ENCODE measurements at places on chromosomes 4 and X. TPM values are rescaled to one million over a fixed set of nuclear protein-coding genes. Genes with fewer than 3 reads are reported as not detected.

DNA sequence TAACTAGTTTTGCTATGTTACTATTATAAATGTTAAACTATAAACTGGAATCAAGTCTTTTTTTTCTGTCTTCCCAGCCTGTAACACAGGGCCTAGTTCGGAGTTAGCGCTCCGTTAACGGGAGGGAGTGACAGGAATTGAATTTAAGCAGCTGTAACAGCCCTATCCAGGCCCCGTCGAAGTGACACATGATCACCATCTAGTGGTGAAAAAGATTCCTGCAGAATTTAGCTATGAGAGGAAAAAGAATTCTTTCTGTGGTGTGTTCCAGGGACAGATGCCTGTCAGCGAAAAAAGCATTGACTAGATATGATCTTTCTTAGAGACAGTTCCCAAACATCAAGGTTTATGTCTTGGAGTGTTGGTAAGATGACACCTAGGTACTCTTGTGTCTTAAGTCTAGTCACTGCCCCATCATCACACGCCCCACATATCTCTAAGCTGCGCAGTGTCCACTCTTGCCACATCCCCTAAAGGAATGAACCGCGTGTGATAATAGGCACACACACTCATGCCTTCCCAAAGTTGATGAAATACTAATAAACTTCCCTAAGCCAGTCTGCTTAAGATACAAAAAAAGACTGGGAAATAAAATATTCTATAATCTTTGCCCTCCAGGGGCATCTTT lies 2.1 kb downstream of the GAB3 start:
- DNase-seq = no peak

DNA sequence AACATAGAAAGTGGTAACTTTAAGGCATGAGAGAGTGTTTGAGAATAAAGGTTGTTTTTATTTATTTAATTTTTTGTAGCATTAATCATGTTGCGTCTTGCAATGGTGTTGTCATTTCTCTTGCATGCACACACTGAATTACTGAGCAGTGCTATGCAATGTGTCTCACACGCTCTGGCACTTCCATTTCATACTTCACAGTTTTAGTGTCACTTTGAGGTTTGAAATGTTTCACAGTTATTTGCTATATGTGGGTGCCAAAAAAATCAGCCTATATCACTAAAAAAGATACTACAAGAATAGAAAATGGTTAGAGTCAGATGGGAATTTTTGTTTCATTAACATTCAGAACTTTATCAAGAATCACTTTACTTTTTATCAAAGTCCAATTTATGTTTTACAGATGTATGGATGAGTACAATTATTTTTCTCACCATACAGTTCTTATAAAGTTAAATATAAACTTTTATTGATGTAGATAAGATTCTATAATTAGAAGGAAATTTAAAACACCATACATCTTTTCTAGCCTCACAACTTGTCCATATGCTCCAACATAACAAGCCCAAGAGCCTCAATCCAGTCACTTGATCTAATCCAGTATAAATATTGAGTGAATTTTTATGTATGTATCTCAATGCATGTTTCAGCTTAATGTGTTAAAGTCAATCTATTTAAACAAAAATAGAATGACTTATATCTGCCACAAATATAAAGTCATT lies 114.0 kb downstream of the IQCM start:
- no peak for DNase-seq

The HSD17B13 gene
- polyA plus RNA-seq = 0.18 TPM

- no peak for DNase-seq
Observed at GRCh38 chr4:178056996-178057395, 614.8 kb upstream of the AGA start.

GRCh38 chr4:105751718-105752299 lies 43.2 kb downstream of the GSTCD start:
- DNase-seq = no peak

DNA sequence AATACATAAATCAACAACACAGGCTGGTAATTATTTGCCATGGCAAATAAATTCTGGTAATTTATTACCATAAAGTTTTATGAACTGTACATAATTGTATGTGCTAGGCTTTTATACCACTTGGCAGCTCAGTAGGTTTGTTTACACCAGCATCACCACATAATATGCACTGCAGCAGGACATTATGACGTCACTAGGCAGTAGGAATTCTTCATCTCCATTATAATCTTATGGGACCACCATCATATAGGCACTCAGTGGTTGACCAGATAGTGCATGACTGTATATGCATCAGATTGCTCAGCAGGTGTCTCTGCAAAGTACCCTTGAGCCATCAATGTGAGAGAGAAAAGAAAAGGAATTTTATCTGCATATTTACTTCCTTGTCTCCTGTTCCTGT lies 295.4 kb downstream of the CFAP47 start:
- DNase-seq = no peak

DNA sequence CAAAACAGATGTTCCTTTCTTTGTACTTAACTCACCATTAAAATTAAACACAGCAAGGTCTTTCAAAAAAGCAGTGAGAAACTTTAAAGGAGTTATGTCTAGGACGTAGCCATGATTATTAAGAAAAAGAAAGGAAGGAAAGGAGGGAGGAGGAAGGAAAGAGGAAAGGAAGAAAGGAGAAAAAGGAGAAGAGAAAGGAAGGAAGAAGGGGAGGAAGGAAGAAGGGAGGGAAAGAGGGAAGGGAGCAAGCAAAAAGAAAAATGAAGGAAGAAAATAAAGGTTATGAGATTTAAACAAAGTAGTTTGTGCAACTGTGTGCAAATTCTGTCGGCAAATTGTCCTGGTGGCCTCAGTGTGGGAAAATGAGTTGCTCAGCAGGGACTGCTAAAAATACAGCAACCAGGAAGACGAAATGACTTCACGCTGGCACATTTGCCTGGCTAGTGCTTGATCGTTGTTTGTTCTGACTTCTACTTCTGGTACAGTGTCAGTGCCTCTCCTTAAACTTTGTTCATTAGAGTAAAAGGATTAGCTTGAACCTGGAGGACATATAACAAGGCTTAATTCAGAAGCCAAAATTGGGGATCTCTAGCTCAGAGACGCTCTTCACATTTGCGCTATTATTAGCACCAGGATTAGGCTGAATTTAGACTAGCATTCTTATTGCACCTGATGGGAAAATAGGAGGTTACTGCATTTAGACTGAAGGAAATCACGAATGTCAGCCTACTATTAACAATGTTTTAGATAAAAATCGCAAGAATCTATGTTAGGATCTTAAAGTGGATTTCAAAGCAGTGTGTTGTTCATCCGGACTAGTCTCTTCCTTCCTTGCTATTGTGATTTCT lies 81.2 kb downstream of the DCK start:
- DNase-seq = peak; percentile 4

- DNase-seq = no peak
Observed at GRCh38 chr4:167282171-167282864, 48.0 kb upstream of the SPOCK3 start.

The TGIF2LX gene
- polyA plus RNA-seq = not detected

The GPC4 gene
- 95.4 TPM for polyA plus RNA-seq

DNA sequence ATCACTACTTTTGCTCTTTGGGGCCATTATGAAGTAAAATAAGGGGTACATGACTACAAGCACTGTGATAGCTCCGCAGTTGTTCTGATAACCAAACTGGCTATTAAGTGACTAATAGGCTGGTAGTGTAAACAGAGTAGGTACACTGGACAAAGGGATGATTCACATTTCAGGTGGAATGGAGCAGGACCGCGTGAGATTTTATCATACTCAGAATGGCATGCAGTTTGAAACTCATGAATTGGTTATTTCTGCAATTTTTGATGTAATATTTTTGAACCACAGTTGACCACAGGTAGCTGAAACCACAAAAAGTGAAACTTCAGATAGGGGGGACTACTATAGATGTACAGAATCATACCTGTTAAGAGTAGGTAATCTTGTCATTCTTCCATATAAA lies 55.8 kb downstream of the PAK3 start:
- no peak for DNase-seq

GRCh38 chrX:38363046-38363445 lies 10.6 kb downstream of the OTC start:
- no peak for DNase-seq

- DNase-seq = no peak
Observed at GRCh38 chr4:152991398-152991797, 55.3 kb downstream of the FHDC1 start.
